ENCODE measurements at places on chromosomes 4 and X. TPM values are rescaled to one million over a fixed set of nuclear protein-coding genes. Genes with fewer than 3 reads are reported as not detected.

Gene DGKK
- not detected for total RNA-seq

- no peak for DNase-seq
These were observed 63.6 kb upstream of the C1QTNF7 start for GRCh38 chr4:15364183-15364582.

Gene CEP135
- total RNA-seq = 9.8 TPM

Gene CCDC158
- not detected for total RNA-seq

DNA sequence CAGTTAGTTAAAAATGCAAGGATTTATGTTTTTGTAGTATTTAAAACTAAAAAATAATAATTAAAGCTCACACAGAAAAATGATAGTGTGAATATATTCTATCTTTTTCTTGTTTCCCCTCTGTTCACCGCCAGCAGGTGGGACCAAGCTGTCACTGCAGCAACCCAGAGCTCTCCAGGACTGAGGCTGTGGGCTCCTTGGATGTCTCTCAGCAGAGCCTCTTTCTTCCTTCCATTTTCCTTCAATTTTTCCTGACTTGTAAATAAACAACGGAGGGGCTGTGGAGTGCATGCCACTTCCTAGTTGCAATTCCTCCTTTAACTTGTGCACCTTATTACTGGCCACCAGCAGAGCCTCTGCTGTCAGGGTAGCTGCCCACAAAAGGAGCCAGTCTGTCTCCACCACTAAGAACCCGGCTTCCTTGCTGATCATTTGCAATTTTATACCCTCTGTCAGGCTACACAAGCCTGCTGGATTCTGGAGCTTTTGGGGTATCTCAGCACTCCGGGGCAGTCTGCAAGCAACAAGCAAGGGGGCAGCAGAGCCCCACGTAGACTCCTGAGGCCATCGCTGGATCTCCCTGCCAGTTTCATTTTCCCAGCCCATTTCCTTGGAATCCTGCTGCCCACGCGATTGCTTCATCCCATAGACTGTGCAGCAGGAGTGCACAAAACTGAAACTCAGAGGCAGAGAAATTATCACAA lies 1467.4 kb downstream of the C4orf33 start:
- no peak for DNase-seq

DNA sequence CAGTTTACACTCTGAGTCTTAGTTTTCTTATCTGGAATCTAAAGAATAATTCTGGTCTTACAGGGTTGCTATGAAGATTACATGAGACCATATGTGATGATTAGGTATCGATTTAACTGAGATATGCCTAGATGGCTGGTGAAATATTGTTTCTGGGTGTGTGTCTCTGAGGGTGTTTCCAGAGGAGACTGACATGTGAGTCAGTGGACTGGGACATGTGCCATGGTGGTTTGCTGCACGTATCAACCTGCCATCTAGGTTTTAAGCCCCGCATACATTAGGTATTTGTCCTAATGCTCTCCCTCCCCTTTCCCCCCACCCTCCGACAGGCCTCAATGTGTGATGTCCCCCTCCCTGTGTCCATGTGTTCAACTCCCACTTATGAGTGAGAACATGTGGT lies 186.0 kb upstream of the CXorf66 start:
- DNase-seq = no peak

- no peak for DNase-seq
These were observed 361.6 kb upstream of the SPOCK3 start for GRCh38 chr4:167595898-167596297.

Gene FAM120C
- total RNA-seq = 4.7 TPM

- DNase-seq = no peak
These were observed 2342.1 kb downstream of the PCDH7 start for GRCh38 chr4:33062155-33062806.

DNA sequence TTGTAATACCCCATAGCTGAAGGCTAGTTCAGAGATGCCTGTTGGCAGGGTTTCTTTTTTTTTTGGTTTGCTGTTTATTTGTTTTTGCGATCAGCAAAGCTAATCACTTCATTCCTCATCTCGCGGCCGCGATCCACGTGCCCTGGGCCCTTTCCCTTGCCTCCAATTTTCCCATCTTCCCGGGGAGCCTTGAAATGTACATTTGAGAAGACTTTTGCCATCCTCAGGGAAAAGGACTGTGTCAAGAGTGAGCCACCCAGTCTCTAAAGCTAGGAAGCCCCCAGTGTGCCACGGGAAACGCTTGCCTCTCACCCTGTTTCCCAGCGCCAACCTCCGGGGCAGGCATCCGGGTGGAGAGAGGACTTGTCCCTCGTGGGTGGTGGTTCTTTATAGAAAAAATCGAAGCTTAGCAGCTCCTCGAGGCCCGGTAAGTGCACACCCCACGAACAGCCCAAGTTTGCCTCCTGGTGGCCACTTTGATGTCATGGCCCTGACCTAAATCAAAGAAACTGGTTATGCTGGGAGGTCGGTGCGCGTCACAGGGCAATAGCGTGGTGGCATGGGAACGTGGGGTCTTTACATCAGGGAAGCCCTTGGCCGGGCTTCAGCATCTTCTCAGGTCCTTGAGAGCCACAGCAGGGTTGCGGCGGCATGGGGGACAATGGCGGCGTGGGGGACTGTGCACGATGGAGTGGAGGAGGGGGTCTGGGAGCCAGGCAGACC lies 42.0 kb downstream of the MAP7D3 start:
- peak; percentile 79 for DNase-seq
